ENCODE measurements at places on chromosomes 1 and 21. TPM values are rescaled to one million over a fixed set of nuclear protein-coding genes. Genes with fewer than 3 reads are reported as not detected.
A peak's percentile ranks its signal among the peaks of the same experiment; 100 is the strongest.

COL11A1 gene
- total RNA-seq: 2.4 TPM

FMO2 gene
- not detected for total RNA-seq

TAL1 gene
- not detected for total RNA-seq

DPYD gene
- 9.0 TPM for total RNA-seq

DNA sequence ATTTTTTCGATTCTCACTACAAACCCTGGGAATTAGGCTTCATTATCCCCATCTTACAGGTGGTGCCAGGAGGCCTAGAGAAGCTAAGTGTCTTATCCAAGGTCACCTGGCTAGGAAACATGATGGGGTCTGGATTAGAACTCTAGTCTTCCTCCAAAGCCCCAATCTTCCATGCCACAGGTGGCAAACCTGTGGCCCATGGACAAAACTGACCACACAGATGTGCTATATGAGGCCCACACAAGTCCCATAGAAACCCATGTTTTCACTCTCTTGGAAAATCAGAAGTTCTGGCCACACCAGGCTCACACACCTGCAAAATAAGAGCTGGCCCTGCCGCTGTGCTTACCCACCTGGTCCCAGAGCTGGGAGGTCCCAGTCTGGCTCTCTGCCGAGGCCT, 21.6 kb downstream of the VWA5B1 start:
- no peaks in the 10 kb centered on the region for H3K36me3 ChIP-seq
- H3K4me1 ChIP-seq: no peaks in the 10 kb centered on the region
- peaks cover 38% of the 10 kb centered on the region for H3K27me3 ChIP-seq
- H3K27ac ChIP-seq: no peak overlapping the region
- no peak overlapping the region for H3K4me3 ChIP-seq
- no peak for DNase-seq

DNA sequence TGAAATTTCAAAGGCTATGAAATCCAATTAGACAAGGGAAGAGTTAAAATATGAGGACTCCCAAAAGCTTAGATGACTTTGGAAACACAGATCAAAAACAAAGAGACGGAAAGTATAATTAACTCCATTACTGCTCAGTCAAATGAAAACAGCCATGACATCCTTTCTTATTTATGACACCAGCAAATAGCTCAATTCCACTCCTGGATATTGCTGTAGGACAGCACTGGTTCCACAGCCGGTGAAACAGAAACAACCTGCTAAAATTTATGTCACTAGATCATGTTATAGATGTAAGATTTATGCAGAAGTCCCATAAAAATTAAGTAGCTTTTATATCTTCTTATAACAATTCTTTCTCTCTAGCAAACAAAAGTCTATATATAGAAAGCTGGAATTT, 65.6 kb upstream of the RRP15 start:
- no peaks in the 10 kb centered on the region for H3K36me3 ChIP-seq
- H3K27me3 ChIP-seq: peaks cover 12% of the 10 kb centered on the region
- no peak overlapping the region for H3K4me3 ChIP-seq
- no peak for DNase-seq

- no peaks in the 10 kb centered on the region for H3K36me3 ChIP-seq
- H3K4me3 ChIP-seq: peak within 1 kb of the TSS; percentile 39
- H3K27ac ChIP-seq: no peak within 1 kb of the TSS
- H3K27me3 ChIP-seq: peaks cover 72% of the 10 kb centered on the region
These were observed at the start of the genes SHE and TDRD10 for GRCh38 chr1:154502066-154502743. SHE (minus strand) TSS chr1:154502412; CDS start chr1:154502026, 386 bp downstream. TDRD10 (plus strand) TSS chr1:154502219; CDS start chr1:154506904, 4,685 bp downstream.

DNA sequence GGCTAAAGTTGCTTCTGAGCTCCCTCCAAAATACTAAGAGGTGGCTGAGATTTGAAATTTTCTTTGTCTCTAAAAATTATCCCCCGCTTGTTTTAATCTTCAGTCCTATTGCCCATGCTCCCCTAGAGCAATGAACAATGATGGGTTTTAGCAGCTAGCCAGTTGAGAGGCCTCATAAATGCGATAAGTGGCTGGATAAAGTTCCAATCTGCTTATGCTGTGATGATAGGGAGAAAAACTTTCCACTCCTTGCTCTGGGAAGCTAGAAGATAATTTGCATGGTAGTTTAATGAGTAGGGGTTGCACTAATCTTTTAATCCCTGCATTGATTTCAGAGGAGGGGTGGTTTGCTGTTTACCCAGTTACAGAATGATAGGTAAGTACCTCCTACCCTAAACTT, 9.6 kb upstream of the PRPF3 start:
- peaks cover 8% of the 10 kb centered on the region for H3K36me3 ChIP-seq
- no peak overlapping the region for H3K4me3 ChIP-seq
- no peak for DNase-seq
- H3K27ac ChIP-seq: no peak overlapping the region
- H3K27me3 ChIP-seq: peaks cover 9% of the 10 kb centered on the region

DNA sequence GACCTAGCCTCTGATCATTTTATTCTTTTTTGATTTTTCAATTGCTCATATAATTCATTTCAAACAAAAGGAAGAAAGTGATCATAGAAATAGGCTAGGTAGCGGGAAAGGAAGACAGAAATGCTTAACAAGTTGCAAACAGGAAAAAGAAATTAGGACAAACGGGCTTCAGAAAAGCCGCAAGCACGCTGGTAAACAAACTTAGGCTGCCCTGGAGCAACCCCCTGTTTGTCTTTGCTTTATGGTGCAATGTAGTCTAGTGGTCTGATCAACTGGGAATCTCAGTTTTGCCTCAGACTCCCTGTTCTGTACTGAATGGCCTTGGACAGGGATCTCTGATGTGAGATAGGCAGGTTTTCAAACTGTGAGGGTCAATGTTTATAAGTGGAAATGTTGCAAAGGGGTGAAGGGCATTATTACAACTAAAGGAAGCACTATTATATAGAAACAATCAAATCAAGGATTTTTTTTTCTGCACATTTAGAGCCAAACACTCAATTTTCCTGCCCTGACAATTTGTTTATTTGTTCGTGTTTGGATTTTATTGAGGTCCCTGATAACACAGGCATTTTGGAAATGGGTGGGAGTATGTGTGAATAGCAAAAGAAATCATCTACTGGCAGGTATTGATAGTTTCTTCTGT, 146.8 kb upstream of the NRIP1 start:
- H3K4me3 ChIP-seq: no peak overlapping the region
- DNase-seq: no peak
- no peaks in the 10 kb centered on the region for H3K27me3 ChIP-seq
- no peaks in the 10 kb centered on the region for H3K36me3 ChIP-seq
- H3K4me1 ChIP-seq: peaks cover 15% of the 10 kb centered on the region
- H3K27ac ChIP-seq: no peak overlapping the region

DNA sequence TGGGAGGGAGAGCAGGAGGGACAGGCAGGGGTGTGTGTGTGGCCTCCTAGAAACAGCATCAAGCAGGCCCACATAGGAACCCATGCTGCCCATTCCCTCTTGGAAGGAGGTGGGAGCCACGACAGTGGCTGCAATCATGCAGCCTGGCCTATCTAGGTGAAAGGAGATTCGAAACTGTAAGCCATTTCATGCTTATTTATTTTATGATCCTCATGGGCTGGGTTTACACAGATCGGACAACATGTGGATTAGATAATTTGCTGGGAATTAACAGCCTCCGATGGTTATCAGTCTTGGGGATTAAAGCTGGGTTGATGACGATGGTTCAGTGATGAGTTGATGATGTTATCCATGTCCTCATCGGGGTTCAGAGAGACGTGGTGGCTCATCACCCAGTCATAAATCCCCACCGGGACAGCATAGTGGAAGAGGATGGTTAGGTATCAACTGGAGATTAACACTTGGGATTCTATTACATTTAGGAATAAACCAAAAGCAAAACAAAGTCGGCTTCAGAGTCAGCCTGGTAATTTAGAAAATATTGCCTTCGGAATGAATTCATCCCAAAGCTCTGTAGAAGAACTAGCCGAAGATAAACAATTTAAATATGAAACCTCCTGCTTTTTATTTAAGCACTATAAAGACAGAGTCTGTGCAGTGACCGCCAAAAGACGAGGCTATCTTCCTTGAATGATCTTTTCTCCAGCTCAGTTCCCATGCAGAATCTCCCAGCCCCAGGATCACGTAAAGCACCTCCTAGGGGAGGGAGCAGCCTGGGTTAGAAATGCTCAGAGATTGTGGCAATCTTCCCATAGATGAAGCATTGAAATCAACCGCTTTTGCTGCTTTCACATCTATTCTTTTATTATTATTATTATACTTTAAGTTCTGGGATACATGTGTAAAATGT, 252.8 kb downstream of the FOXD2 start:
- DNase-seq: no peak
- no peaks in the 10 kb centered on the region for H3K36me3 ChIP-seq
- peaks cover 23% of the 10 kb centered on the region for H3K4me1 ChIP-seq
- no peak overlapping the region for H3K27ac ChIP-seq

- no peak overlapping the region for H3K27ac ChIP-seq
- H3K27me3 ChIP-seq: no peaks in the 10 kb centered on the region
- no peak for DNase-seq
These were observed 8.8 kb downstream of the ASAP3 start for GRCh38 chr1:23475134-23475628.

GRCh38 chr1:19894218-19894617, 12.0 kb downstream of the OTUD3 start:
- H3K4me1 ChIP-seq: peaks cover 8% of the 10 kb centered on the region
- no peaks in the 10 kb centered on the region for H3K27me3 ChIP-seq
- H3K27ac ChIP-seq: no peak overlapping the region
- no peak for DNase-seq

- H3K27me3 ChIP-seq: peaks cover 16% of the 10 kb centered on the region
- H3K36me3 ChIP-seq: no peaks in the 10 kb centered on the region
- H3K27ac ChIP-seq: no peak overlapping the region
- H3K4me3 ChIP-seq: no peak overlapping the region
- no peak for DNase-seq
These were observed 63.9 kb downstream of the SDC3 start for GRCh38 chr1:30844631-30845030.

DNA sequence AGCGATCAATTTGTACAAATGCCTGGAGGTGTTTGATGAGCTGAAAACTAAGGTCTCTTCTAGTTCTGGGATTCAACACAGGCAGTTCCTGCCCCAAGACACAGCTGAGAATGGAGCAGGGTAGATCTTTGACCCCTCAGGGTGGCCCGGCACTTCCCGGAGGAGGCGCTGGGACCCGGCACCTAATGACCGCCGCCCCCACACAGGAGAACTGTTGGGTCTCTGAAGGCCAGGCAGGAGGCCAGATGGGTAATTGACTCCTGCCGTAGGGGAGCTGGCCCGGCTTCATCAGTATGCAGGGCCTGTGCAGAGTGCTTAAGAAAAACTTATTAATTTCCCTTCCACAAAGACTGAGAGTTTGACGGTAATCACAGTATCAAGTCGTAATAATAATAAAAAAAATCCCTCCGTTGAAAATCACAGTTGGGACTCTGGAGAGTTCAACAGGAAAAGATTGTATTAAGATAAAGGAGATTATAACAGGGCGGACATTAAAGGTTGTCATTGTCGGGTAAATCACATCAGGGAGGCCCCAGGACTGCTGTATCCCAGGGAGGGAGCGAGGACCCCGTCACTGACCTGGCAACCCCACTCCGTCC, 51.7 kb downstream of the UBIAD1 start:
- no peak for DNase-seq
- H3K27me3 ChIP-seq: peaks cover 14% of the 10 kb centered on the region
- peak overlapping the region; percentile 68 for H3K27ac ChIP-seq
- no peak overlapping the region for H3K4me3 ChIP-seq
- H3K36me3 ChIP-seq: no peaks in the 10 kb centered on the region

GRCh38 chr1:22524481-22524880, 38.8 kb upstream of the EPHA8 start:
- H3K27ac ChIP-seq: no peak overlapping the region
- DNase-seq: no peak
- H3K4me1 ChIP-seq: no peaks in the 10 kb centered on the region
- no peak overlapping the region for H3K4me3 ChIP-seq
- H3K36me3 ChIP-seq: peaks cover 18% of the 10 kb centered on the region
- no peaks in the 10 kb centered on the region for H3K27me3 ChIP-seq
